ENCODE measurements at places on chromosomes 12 and 14. TPM values are rescaled to one million over a fixed set of nuclear protein-coding genes. Genes with fewer than 3 reads are reported as not detected.
A peak's percentile ranks its signal among the peaks of the same experiment; 100 is the strongest.

DNA sequence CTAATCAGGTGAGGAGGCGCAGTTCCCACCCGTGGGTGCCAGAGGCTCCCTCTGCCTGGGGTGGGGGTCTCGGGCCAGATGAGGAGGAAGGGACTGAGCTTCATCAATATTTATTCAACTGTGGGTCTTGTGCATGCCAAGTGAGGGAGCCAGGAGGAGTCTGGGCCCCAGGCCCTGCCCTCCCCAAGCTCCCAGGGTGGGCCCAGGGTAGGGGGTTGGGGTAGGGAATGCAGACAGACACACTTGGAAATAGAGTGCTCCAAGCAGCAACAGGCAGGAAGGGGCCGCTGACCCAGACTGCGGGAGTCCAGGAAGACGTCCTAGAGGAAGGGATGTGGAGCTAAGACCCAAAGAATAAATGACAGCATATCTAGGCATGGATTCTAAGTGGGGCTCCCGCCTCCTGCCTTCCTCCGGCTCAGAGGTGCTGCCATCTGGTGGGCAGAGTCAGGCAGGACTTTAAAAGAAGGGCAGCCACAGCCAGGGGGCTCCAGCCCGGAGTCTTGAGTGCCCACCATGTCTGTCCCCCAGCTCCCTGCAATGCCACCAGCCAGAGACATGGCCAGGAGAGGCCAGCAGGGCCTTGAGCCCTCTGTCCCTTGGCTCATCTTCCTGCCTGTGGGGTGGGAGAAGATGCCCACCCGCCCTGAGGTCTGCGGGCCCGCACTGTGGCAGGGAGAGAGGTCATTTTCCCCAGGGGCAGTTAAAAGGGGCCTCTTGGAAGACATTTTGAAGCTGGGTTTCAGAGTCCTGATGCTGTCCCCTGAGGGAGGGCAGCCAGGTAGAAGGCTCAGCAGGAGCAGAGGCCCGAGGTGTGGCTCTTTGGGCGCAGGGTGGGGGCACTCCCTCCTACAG is 70.1 kb downstream of the PHETA1 start:
- DNase-seq, result peak; percentile 81

The GRIP1 gene
- total RNA-seq, result 0.54 TPM

DNA sequence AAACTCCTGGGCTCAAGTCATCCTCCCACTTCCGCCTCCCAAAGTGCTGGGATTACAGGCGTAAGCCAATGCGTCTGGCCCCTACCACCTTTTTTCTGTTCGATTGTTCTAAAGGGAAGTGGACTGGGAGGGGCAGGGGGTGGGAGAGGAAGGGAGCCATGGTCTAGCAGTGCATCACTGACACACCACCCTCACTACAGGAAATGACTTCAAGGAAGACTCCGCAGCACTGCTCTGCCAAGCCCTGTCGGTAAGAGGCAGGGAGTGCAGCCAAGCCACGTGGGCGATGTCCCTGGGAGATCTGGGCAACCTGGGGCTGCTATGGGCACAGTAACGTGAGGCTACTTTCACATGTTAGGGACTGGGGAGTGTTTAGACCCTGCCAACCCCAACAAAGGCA is 18.0 kb downstream of the LRRC74A start:
- DNase-seq, result peak; percentile 42

The PELI2 gene
- total RNA-seq, result 46.3 TPM

DNA sequence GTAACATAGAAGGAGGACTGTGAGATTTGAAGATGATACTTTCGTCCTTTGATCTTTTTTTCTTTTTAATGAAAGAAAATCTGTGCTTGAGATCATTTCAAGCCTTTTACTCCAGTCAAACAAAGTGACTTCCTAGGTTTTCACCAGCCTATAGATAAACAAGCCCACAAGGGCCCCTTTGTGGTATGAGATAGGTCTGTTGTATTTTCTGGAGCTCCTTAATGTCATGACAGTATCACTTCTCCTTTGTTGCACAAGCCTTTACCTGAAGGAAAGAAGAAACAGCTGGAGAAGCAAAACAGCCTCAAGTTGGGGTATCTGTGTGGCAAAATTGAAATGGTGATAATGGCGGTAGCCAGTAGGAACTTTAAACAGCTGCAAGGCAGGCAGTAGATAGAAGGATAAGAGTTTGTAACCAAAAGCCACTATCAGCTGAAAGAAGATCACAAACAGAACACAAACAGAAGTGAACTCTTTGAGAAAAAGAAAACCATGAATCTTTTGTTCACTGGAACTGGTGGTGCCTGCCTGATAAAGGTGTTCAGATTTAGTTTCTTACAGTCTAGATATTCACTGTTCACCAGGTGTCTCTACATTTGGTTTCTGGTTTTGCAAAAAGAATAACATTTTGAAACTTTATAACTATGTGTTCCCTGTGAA is 96.8 kb downstream of the LGR5 start:
- no peak for DNase-seq

The C1S gene
- 0.81 TPM for total RNA-seq

The GSC gene
- not detected for total RNA-seq

DNA sequence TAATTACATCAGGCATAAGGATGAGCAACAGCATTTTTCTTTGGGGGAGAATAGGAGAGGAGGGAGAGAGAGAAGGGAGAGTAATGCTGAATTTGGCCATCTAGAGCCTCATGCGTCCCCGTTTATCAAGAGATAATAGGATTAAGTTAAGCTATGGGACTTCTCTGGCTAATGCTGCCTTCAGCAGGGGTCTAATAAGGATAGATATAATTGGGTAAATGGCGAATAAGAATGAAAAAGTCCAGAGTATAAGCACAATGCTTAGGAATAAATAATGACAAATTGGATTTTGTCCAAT is 470.0 kb downstream of the EGLN3 start:
- DNase-seq, result no peak

- DNase-seq, result no peak
These were observed 52.2 kb downstream of the FAR2 start for GRCh38 chr12:29201296-29201695.

- no peak for DNase-seq
These were observed 30.4 kb upstream of the SUPT16H start for GRCh38 chr14:21414137-21414631.

GRCh38 chr12:110865521-110865920 is 18.7 kb downstream of the CCDC63 start:
- no peak for DNase-seq

- DNase-seq, result no peak
These were observed 11.2 kb downstream of the GPR132 start for GRCh38 chr14:105053996-105054395.

- no peak for DNase-seq
These were observed 77.0 kb downstream of the POLR3B start for GRCh38 chr12:106434526-106434925.

GRCh38 chr14:20440882-20441281 is 4.9 kb upstream of the KLHL33 start:
- no peak for DNase-seq

GRCh38 chr12:118046430-118046829 is 14.5 kb downstream of the WSB2 start:
- DNase-seq, result no peak

- DNase-seq, result no peak
These were observed 141.9 kb downstream of the PIWIL1 start for GRCh38 chr12:130479401-130480125.

The SLCO1B1 gene
- not detected for total RNA-seq

DNA sequence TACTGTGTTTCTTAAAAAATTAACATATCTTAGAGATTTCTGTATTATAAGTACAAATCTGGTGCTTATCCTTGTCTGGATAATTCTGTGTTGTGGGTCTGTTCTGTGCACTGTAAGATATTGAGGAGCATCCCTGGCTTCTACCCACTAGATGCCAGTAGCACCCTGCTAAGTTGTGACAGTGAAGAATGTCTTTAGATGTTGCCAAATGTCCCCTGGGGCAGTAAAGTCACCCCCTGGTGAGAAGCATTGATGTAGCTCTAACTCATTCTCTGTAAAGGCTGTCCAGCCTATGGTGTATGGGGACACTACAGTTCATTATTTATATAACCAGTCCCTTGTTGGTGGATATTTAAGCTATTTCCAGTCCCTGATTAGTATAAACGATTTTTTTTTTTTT is 31.4 kb downstream of the MAP1LC3B2 start:
- DNase-seq, result peak; percentile 37

- peak; percentile 35 for DNase-seq
These were observed 45.0 kb downstream of the SLC6A12 start for GRCh38 chr12:168763-169525.

The FBLN5 gene
- total RNA-seq, result 1.9 TPM

- no peak for DNase-seq
These were observed 33.3 kb downstream of the WNK1 start for GRCh38 chr12:785706-786105.

DNA sequence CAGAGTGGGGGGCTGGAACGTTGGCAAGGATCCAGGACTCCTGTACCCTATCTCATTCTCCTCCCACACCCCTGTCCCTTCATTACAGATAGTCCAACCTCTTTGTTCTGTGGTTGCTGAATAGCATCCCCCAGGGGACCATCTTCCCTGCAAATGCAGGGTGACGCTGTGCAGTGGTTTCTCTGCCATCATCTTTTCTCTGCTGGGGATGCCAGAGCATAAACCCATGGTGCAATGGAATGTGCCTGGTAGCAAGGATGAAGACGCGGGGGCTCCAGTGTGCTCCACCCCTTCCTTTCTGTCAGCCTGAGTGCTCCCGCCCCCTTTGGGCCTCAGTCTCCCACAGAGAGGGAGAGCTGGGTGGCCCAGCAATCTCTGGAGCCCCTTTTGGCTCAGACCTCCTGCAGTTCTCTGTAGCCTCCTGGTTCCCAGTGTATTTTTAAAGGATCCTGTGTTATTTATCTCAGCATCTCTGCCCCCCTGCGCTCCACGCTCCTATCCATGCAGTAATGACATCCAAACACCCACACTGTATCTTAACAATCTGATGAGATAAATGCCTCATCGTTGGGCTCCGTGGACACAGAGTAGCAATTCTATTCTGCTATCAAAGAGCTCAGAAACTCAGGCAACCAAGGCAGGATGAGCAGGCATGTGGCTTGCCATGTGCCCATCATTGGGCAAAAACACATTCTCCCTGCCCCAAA is 212.8 kb downstream of the CACNA1C start:
- DNase-seq, result no peak

GRCh38 chr12:38123566-38124246 is 192.9 kb upstream of the ALG10B start:
- no peak for DNase-seq

DNA sequence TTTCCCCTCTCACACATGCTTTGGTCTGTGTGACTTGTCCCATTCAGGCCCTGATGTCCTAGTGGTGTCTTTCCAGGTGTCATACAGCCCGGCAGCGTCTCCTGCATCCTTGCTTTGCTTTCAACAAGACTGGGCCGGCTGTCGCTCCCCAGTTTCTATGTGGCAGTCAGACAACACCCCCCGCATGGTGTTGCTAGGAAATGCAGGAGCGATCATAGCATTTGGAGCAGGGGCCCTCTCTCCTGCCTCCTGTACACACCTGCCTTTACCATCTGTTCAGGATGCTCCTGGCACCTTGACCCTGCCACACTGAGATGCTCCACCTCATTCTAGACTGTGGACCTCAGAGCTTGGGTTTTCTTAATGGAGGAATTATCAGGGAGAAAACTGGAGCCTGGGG is 29.5 kb downstream of the CACNA1C start:
- DNase-seq, result no peak

DNA sequence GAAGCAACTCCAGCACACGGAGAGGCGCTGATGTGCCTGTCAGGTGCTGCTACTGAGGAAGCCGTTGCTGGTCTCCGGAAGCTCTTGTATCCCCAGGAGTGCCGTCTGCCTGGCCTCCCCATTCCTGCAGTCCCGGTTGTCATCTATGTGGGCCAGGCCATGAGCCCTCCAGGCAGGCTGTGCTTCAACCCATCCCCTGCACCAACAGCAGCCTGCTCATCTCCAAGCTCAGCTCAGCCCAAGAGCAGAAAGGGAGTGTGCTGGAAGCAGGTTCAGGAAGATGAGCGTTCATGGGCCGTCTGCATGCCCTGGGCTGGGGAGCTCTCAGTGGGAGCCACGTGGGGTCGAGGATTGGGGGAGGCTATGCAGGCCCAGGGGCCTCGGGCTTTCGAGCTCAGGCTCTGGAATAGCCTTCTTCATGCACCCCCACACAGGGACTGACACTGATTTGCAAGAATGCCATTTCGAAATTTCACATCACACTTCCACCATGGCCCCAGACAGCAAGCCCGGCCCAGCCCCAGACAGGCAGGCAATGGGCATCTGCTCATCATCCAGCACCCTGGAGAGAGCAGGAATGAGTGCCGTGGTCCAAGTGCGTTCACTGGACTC is 164.5 kb downstream of the KIF26A start:
- no peak for DNase-seq

The LHX5 gene
- not detected for total RNA-seq

DNA sequence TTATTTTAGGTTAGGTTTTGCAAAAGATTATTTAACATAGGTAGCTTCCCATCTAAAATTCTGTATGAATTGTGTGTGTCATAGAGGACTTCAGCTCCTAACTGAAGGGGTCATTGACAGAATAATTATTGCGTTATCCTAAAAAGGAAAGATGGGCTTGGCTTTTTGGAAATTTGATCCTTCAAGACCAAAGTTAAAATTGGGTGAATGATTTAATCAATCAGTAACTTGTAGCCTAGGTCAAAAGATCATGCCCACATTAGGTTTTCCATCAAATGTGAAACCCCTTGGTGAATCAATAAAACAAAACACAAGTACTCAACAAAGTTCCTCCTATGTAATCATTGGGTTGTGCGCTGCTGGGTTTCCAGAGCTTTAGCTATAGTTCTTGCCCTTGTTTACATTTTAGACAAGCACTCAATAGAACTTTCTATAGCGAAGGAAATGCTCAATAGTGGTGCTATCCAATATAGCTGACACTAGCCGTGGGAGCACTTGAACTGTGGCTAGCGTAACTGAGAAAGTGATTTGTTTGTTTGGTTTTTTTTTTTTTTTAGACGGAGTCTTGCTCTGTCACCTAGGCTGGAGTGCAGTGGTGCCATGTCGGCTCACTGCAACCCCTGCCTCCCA is 37.6 kb upstream of the ARHGAP5 start:
- DNase-seq, result no peak

Measured in hematopoietic multipotent progenitor cell (in vitro differentiated cells).